Amniotic stem cell (primary cell): ENCODE measurements at places on chromosomes 4 and X.

GRCh38 chrX:136198010-136198409 is 50.7 kb downstream of the FHL1 start:
- no peak for DNase-seq

- DNase-seq: no peak
These were observed 135.6 kb upstream of the ZIC3 start for GRCh38 chrX:137430301-137430700.

DNA sequence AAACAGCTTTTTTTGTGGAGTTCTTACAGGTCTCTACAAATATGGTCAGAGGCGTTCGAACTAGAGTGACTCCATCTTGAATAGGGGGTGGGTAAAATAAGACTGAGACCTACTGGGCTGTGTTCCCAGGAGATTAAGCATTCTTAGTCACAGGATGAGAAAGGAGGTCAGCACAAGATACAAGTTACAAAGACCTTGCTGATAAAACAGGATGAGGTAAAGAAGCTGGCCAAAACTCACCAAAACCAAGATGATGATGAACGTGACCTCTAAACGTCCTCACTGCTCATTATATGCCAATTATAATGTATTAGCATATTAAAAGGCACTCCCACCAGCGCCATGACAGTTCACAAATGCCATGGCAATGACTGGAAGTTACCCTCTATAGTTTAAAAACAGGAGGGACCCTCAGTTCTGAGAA is 42.8 kb upstream of the SPP1 start:
- DNase-seq: no peak

DNA sequence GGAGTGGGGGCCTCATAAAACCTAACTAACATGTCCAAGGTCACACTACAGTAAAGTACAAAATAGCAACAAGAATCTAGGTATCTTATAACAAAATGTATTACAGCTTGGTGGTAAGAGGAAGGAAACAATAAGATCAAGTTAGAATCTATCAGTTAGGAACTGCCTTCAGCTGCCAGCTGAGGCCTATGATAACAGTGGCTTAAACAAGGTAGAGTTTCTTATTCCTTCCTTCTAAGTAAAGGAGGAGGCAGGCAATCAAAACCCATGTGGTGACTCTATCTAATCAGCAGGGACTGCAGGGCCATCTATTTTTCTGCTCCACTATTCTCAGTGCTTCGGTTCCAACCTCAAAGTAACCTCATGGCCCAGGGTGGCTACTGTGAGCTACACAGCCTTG is 10.9 kb downstream of the SH3D19 start:
- no peak for DNase-seq
